Right ventricle myocardium inferior (tissue), 1 donor: ENCODE measurements at places on chromosomes 2 and 18. TPM values are rescaled to one million over a fixed set of nuclear protein-coding genes. Genes with fewer than 3 reads are reported as not detected.

DNA sequence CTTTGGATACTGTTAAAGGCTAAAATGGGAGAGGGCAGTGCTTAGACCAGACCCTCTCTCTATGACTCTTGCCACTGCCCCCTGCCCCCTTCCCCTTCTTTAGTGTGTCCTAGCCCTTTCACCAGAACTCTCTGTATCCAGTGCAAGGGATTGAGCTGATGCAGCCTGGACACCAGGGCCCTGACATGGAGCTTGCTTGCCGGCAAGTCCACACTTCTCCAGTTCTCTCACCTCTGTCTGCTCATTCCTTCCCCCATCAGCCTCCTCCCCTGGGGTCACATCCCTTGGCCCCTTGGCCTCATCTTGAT, 1.5 kb upstream of the WNT6 start:
- no peak for DNase-seq

DNA sequence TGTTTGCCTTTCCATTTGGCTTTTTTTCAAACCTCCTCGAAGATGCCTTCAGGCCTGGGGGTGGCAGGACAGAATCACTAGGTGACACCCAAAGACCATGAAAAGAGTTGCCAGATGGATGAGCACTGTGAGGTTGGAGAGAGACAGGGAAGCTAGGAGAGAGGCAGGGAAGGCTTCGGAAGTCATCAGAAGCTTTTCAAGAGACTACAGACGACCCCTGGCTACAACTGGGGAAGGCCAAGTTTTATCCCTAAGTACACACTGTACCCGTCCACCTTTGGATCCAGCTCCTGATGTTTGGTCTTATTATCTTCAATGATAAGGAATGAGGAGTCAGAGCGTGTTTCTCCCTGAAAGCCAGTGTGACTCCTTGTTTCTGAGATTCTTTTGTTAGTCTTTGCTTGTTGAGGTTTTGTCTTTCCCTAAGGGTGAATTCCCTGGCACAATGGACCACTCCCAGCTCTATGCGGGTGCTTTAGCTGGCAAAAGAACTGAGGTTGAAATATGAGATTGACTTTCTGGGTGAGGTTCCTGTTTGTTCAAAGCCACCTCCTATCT, 33.4 kb upstream of the SLC9A2 start:
- DNase-seq, result peak; percentile 5

DNA sequence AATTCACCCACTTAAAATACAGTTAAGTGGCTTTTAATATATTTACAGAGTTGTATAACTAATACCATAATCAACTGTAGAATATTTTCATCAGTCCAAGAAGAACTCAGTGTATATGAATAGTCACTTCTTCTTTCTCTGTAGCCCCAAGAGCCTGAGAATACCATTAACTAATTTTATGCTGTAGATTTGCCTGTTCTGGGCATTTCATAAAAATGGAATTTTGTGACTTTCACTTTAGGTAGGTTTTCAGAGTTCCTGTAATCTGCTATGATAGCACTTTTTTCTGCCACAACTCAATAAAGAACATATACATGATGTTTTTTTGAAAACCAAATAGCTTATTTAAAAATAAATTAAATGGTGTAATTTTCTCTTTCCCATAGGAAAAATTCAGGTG, 57.6 kb downstream of the CCDC102B start:
- no peak for DNase-seq

Gene BAZ2B
- 35.3 TPM for total RNA-seq

Gene SLC23A3
- 0.87 TPM for total RNA-seq

Gene THSD7B
- total RNA-seq, result 0.27 TPM

DNA sequence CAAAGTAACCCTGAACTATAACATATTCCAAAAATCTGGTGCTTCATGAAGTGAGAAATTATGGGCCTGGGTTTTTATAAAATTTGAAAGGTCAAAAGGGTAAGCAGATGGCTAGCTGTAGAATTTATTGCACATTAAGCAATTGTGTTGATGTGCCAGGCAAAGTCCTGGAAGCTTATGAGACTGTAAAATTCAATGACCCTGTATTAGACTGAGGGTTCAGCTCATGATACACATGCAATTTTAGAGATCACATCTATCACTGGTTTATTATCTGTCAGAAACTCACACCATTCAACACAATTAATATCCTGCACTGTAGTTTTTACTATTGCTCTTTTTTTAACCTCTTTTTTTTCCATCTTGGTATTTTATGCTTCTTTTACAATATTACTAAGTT, 1162.6 kb upstream of the SLC39A10 start:
- DNase-seq, result no peak

Gene GAL3ST2
- total RNA-seq, result not detected

GRCh38 chr2:241555711-241556110, 2.8 kb upstream of the BOK start:
- no peak for DNase-seq
